ENCODE measurements at places on chromosomes 3 and 15. TPM values are rescaled to one million over a fixed set of nuclear protein-coding genes. Genes with fewer than 3 reads are reported as not detected.

- DNase-seq, result no peak
Measured at GRCh38 chr3:89851974-89852621, 744.7 kb downstream of the EPHA3 start.

DNA sequence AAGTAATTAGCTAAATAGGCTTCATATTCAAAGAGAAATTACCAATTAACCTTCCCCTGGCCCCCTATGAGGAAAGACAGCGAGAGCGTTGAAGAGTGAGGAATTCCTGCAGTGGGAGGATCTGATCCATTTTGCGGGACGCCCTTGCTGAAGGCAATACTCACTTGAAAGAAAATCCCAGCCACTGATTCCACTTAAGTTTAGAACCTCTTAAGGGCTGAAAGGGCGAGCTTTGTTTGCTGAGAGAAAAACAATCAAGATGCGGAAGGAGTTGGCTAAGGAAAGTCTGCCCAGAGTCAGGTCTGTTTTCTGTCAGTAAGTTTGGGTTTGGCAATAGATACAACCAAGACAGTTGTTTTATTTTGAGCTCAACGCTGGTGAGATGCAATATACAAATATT lies 102.8 kb upstream of the GBE1 start:
- DNase-seq, result no peak

GRCh38 chr15:45943240-45943639 lies 308.4 kb downstream of the SQOR start:
- no peak for DNase-seq

GRCh38 chr3:124115279-124115678 lies 123.4 kb upstream of the ROPN1 start:
- no peak for DNase-seq

- DNase-seq, result no peak
Measured at GRCh38 chr15:75926931-75927330, 23.3 kb downstream of the FBXO22 start.

GRCh38 chr3:181403876-181404660 lies 307.7 kb upstream of the SOX2 start:
- DNase-seq, result no peak

DNA sequence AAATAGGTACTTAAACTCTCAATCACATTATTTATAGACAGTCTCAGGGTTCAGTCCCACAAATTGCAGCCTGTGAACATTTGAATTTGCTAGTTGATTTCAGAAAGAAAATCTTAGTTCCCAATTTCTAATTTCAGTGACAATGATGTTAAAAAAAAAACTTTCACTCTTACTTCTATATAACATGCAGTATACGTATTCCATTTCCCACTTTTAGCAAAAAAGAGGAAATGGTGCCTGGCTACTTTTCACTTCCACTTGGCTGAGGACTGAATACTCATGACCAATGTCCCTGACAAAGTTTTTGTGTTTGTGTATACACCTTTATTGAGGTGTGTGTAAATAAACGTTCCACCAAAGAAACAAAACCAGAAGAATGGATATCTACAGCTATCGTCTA lies 32.1 kb upstream of the XCR1 start:
- DNase-seq, result no peak

DNA sequence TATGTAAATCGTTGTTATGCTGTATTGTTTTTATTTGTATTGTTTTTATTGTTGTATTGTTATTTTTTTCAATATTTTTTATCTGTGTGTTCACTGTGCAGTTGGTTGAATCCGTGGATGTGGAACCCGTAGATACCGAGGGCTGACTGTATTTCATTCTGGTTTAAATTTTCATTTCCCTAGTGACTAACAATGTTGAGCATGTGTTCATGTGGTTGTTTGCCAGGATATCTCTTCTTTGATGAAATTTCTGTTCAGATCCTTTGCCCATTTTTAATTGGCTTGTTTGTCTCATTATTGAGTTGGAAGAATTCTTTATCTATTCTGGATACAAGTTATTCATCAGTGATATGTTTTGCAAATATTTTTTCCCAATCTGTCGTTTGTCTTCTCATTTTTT lies 29.7 kb downstream of the STOML1 start:
- no peak for DNase-seq

GRCh38 chr3:155804323-155804722 lies 1.8 kb downstream of the C3orf33 start:
- DNase-seq, result no peak

- DNase-seq, result no peak
Measured at GRCh38 chr3:105598042-105598796, 231.5 kb downstream of the ALCAM start.

DNA sequence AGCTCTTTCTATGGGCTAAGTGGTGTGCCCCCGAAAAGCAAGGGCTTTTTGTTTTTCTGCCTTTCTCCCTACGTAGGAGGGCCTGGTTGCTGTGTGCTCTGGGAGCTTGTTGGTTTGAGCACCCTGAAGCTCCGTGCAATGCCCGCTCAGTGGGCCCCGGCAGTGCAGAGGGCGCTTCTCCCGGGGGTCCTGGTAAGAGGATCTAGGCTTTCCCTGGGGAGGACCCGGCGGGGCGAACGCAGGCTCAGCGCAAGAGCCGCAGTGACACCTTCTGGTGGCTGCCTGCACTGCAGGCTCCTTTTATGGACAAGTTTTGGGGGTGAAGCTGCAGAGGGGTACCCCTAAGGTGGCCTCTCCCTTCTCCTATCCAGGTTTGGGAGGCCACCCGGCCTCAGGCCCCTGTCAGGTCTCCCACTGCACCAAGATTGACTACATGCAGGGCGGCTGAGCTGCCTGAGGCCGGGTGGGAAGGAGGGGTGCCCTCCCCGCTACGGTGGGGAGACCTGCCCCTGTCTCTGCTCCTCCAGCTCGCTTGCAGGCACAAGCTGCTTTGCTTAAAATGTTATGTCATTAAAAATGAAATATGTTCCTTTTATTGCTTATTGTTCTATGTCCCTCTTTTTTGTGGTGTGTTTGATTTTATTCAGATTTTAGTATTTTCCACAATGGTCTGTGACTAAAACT lies 387.9 kb downstream of the GABRG3 start:
- DNase-seq, result peak; percentile 17

GRCh38 chr3:127933396-127933795 lies 18.4 kb downstream of the KBTBD12 start:
- DNase-seq, result no peak

- no peak for DNase-seq
Measured at GRCh38 chr3:9231006-9231405, 18.4 kb downstream of the SRGAP3 start.

GRCh38 chr15:77032052-77032646 lies 37.2 kb downstream of the PSTPIP1 start:
- peak; percentile 12 for DNase-seq

DNA sequence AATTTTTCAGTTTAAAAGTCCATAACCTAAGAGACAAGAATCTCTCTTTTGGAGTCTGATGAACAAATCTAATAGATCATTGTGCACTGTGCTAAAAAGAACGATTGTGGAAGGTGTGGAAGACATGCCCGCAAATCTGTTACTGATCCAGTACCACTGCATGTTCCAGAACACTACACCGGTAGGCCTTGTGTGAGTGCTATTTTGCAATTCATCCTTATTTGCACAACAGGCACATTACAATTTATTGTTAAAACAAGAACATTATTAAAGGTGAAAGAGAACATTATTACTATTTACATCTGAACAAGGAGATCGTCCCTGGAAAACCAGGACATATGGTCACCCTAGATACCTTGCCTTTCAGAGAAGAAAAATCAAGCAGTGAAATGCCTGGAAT lies 205.7 kb upstream of the NECTIN3 start:
- no peak for DNase-seq

GRCh38 chr3:54575618-54575960 lies 352.3 kb downstream of the LRTM1 start:
- DNase-seq, result no peak

DNA sequence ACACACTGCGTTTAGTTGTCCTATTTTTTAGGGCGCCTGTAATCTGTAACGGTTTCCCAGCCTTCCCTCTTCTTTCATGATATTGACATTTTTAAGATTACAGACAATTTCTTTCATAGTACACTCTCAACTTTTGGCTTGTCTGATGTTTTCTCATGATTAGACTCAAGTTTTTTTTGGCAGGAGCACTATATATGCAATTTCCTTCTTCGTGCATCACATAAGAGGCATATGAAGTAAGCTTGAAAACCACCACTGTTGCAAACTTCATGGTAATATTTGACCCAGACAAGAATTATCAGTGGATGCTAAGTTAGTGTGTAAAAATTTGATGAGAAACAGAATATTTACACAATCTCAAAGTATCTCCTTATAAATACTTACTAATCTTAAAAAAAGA lies 119.2 kb upstream of the CMC1 start:
- no peak for DNase-seq

DNA sequence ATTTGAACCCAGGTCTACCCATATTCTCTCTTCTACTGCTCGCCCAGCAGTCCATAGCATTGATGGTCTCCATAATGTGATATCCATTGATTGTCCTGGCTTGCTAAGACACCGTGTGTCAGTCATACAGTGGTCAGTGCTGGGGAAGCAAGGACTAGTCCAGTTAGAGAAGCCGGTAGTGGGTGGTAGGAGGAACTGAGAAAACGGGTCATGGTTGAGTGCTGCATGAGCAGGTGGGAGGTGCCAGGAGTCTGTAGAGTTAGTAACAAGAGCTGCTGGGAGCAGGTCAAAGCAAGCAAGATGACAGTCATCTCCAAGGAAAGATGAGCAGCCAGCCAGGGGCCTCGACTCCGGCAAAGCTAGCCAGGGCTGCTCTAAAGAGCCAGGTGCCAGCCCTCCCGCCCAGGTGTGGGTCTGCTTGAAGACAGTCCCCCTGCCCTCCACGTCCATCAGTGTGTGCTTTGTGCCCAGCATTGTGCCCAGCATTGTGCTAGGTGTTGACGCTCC lies 29.5 kb upstream of the USP3 start:
- peak; percentile 21 for DNase-seq

DNA sequence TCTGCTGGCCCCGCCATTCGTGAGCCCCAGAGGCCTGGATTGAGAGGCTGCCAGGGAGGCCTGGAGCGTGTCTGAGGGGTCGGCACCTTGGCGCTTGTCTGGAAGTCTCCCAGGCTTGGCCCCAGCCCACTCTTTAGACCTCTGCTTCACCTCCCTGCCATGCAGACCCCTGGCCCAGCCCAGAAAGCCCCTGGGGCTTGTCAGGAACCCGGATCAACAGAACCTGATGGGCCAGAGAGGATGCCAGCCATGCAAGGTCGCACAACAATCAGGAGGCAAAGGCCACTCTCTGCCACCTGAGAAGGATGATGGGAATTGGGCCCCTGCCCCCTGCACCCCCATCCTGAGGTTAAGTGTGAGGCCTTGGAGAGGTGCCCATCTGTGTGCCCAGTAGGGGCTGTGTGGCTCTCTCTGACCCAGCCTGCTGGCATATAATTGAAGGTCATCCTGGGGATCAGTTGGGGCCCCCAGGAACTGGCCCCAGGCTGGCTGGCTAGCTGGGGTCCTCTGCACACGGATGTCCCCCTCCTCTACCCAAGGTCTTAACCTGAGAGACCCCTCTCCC lies 103.3 kb upstream of the SLC6A6 start:
- no peak for DNase-seq

GRCh38 chr3:9600597-9600996 lies 47.0 kb upstream of the LHFPL4 start:
- peak; percentile 70 for DNase-seq

DNA sequence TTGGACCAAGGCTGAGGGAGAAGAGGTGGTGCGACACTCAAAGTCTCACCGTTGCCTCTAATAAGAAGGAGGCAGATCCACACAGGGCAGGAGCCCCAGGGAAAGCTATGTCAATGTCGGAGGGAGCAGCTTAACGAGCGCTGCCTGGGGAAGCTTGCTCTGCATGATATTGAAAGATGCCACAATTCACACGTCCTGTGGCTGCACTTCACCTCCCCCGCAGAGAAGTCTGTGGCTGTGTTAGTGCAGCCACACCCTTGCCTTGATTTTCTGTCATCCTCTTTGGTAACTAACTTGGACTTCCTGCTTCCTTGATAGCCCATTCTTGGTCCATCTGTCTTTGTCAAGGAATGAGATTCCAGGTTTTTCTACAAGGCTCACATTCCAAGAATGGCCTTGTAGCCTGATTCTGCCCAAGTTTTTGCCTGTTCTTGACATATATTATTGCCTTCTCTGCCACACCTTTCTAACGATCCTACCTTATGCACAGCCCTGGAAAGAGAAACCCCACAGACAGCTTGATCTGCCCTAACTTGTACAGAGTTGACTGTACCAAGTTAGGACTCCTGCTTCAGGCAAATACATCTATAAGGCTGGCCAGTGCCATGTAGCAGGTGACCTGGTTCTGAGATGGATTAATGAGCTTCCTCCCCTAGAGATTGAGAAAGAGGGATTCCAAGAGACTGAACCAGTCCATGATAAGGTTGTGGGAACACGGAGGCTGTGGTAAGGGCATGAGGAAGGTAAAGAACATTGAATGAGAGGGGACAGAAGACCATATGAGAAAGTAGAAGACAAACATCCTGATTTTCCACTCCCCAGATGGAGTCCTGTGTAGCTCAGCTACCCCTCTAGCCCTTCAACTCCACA lies 153.0 kb upstream of the WNT5A start:
- DNase-seq, result no peak

GRCh38 chr15:69107025-69107620 lies 53.3 kb upstream of the GLCE start:
- no peak for DNase-seq

DNA sequence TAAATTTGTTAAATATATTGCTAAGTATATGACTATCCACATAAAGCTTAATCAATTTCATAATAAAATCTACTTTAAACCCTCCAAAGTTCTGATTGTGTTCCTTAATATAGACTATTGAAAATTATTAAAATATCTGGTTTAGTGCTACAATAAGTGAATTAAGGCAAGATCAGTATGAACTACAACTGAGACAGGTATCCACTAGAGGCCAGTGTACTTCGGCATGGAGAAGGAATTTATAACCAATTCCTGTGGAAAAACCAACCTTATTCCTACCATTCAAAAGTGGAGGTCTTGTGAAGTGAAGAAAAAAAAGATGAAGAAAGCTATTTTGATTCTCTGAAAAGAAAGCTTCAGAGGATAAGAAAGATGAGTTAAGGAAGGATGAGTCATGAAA lies 237.7 kb downstream of the SUCLG2 start:
- no peak for DNase-seq

- no peak for DNase-seq
Measured at GRCh38 chr3:192216067-192216466, 511.3 kb downstream of the FGF12 start.

Gene FAM43A
- 2.6 TPM for total RNA-seq

Gene SH3GL3
- total RNA-seq, result 0.73 TPM

Gene GP5
- total RNA-seq, result not detected

Gene PCSK6
- total RNA-seq, result 1.3 TPM

Gene SNRPN
- total RNA-seq, result 48.0 TPM

Gene TRNT1
- 8.2 TPM for total RNA-seq
